ENCODE measurements at places on chromosomes 13 and 19.

DNA sequence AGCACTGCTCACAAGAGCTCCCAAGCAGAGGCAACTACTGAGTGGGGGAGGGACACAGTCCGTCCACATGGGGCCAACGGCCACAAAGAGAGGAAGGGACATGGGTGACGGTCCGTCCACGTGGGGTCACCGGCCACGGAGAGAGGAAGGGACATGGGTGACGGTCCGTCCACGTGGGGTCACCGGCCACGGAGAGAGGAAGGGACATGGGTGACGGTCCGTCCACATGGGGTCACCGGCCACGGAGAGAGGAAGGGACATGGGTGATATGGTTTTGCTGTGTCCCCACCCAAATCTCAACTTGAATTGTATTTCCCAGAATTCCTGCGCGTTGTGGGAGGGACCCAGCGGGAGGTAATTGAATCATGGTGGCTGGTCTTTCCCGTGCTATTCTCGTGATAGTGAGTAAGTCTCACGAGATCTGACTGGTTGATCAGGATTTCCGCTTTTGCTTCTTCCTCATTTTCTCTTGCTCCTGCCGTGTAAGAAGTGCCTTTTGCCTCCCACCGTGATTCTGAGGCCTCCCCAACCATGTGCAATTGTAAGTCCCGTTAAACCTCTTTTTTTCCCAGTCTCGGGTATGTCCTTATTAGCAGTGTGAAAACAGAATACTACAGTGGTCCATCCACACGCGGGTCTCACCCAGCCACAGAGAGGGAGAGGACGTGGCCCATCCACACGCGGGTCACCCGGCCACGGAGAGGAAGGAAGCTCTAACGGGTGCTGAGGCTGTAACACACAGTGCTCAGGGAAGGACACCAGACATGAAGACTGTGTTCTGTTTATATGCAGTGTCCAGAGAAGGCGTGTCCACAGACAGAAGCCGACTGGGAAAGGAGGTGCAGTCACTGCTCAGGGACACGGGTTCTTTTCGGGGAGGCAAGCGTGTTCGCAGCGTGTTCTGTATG lies 48.5 kb downstream of the GAS6 start:
- DNase-seq: no peak

- DNase-seq: no peak
These were observed 78.1 kb downstream of the CHST8 start for GRCh38 chr19:33699754-33700407.

DNA sequence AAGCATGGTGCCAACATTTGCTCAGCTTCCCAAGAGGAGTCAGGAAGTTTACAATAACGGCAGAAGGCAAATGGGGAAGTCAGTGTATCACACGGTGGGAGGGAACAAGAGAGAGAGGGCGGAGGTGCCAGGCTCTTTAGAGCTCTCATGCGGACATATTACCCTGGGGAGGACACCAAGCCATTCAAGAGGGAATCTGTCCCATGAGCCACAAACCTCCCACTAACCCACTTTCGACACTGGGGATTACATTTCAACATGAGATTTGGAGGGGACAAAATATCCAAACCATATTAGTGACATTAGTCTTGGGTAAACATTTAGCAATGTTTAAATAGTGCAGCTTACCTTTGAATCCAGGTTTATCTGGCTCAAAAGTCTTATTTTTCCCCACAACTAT lies 69.9 kb downstream of the SLAIN1 start:
- DNase-seq: no peak

GRCh38 chr13:59532405-59532804 lies 631.3 kb downstream of the DIAPH3 start:
- DNase-seq: no peak

- DNase-seq: no peak
These were observed 10.2 kb downstream of the NFKBID start for GRCh38 chr19:35890113-35890650.
